ENCODE measurements at places on chromosomes 2 and 18.
A peak's percentile ranks its signal among the peaks of the same experiment; 100 is the strongest.

GRCh38 chr18:79578396-79579260, 101.0 kb upstream of the CTDP1 start:
- no peak for DNase-seq

- DNase-seq, result no peak
These were observed 24.2 kb downstream of the CDH2 start for GRCh38 chr18:28152754-28153153.

DNA sequence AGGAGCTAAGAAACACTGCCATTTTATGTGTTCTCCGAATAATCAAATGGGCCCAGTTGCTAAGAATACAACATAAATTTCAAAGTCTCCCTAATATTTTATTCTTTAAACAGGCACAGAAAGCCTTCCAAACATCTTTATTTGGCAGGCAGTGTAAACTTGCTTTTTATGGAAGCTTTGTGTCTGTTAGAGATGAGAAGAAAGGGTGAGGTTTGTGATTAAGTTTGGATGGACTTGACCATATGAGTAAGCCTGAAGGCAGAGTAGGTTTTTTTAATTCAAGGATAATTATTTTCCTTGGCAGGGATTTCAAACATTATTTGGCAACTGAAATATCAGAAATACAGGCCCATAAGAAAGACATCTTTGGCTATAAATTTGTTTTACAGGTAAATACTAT, 62.9 kb downstream of the COX7A2L start:
- no peak for DNase-seq

DNA sequence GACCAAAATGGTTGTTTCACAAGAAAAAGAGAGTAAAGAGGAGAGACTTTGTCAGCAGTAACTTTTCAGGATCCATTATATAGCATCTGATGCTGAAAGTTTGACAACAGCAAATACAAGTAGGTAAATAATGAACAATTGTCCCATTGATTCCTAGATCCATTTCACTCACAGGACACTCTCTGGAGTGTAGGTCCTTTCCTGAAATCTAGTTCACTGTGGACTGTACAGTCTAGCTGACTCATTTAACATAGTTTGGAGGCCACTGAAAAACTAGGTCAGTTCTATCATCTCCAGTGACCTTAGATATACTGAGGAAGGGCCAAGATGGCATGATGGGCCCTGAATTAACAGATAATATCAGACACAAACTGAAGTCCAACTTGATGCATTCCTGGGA, 19.3 kb upstream of the NEB start:
- no peak for DNase-seq

- DNase-seq, result peak; percentile 42
These were observed 71.1 kb downstream of the TDRD15 start for GRCh38 chr2:21194858-21195271.

GRCh38 chr18:6994771-6995430, 122.7 kb downstream of the LAMA1 start:
- DNase-seq, result peak; percentile 22

- DNase-seq, result no peak
These were observed 24.3 kb downstream of the INPP5D start for GRCh38 chr2:233084488-233084887.

- no peak for DNase-seq
These were observed 31.0 kb upstream of the ASPRV1 start for GRCh38 chr2:69992310-69993047.

DNA sequence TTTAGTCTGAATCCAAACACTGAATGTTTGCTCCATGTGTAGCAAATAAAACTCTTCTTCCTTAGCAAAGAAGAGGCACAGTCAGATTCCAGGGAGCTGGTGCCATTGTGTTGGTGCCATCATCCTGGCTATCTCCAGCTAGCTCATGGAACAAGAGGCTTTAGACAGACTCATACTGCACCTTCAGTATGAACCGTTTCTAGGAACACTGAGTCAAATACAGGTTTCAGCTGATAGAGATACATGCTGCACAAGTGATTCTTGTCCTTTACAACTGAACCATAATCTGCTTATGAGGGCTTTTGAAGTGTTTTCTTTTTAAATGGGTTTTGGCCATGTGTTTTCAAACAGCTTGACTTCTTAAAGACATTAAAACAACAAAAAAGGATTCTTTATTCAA, 57.9 kb downstream of the DYNC1I2 start:
- DNase-seq, result no peak

- DNase-seq, result peak; percentile 83
These were observed 30.3 kb upstream of the B3GNT7 start for GRCh38 chr2:231364961-231365810.

DNA sequence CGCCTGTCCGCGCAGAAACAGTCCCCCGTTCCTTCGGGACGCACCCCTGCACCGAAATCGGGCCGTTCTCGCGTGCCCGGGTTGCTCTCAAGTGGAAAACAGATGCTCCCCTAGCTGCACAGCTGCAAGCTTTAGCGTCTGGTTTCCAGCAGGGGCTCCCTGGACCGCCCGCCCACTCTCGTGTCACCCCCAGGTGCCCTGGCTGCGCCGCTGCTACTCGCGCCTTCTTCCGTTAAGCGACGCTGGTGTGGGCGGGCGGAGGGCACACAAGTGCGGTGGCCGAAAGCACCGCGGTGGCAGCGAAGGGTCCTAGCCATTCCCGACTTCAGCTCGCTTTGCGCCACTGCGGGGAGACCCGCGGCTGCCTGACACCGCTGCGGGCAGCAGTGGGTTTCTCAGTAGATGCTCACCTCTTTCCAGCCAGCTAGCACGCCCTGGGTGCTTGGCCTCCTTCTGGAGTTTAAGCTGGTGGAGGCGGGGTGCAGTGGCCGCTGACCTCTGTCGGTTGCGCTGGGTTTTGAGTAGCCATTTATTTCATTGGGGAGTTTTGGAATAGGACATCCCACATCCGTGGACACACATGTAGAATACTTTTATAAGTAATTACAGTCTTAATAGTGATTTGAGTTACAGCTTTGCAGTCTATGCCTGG, 806 bp downstream of the ZNF407 start:
- peak; percentile 85 for DNase-seq

- no peak for DNase-seq
These were observed 52.2 kb upstream of the ACKR3 start for GRCh38 chr2:236517251-236518031.

- DNase-seq, result no peak
These were observed 2.0 kb upstream of the CAPN10 start for GRCh38 chr2:240584486-240585031.

- DNase-seq, result no peak
These were observed 276.3 kb upstream of the ERBB4 start for GRCh38 chr2:212814941-212815340.

DNA sequence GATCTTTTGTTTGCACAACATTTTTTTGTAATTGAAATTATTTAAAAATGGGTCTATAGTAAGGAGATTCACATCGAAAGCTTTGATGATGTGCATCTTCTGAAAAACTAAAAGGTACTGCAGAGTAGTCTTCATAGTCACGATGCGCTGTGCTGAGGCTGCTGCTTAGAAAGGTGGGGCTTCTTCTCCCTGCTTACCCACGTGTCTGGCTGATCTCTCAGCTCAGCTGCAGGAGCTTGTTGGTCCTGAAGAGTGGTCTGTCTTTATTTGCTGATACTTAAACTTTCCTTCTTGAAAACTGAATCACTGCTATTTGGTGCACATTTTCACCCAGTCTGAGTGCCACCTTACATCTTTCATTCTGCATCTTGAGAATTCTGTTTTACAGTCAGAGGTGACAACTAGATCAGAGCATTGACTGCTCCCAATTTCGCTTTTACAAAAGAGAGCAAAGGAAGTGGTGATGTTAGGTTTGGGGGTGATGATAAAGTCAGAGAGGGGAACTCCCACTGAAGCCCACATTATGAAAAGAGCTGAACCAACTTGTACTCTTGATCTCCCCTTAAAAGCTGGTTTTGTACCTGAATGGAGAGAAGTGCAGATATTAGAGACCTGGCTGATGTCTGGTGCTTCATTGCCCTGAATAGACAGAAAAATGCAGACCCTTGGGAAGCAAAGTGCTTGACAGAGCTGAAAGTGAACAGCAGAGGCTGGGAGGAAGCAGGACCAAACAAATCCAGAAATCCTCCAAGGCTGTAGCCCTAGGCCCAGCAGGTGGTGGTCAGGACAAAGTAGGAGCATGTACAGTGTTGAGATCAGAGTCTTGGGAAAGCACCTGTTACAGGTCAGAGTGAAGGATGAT, 984.5 kb downstream of the TSN start:
- no peak for DNase-seq

DNA sequence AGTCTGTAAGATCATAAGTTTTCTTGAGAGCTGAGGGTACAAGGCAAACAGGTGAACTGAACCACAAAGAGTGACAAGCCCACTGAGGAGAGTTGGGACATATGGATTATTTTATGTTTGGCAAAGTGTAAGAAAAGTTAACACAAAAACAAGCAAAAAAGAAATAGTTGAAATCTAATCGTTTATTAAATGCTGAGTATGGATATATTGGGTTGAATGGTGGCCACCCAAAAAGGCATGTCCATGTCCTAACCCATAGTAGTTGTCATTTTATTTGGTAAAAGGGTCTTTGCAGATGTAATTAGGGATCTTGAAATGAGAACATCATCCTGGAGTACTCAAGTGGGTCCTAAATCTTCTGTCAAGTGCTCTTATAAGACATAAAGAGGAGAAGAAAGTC, 24.9 kb upstream of the TWIST2 start:
- DNase-seq, result no peak

DNA sequence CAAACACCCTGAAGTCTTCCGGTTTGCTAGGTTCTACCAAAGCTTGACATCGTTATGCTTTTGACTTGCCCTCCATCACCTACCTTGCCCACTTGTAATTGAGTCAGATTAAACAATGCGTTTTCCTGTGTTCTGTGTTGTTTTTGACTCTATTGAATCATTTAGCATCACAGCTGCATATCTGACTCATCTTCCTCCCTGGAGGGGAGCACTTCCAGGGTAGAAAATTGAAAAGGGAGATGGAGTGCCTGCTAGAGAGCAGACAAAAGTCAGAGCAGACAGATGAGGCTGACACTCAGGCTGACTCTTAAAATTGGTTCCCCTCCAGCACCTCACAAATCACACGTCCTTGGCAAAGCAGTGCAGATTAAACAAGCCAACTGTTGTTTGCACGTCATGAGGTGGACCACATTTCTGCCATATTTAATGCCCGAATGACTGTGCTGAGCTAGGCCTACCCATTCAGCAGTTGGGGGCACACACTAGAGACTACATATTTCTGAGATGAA, 2.2 kb downstream of the MPP4 start:
- no peak for DNase-seq

DNA sequence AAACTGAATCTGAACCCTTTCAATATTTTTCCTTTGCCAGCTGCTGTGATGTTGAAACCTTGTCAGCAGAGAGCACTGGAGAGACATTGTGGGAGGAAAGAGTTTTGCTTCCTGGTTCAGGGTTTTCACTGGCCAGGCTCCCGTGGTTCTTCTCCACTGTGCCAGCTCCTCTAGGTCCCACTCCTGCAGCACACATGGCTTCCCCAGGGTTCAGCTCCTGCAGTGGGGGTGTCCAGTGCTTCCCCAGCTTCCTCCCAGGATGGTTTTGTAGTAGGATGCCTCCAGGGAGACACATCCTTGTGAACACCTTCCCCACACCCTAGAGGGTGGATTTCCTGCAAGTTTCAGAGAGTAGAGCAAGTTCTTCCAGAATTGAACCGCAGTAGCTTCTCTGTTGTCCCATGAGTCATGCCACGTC, 24.0 kb upstream of the SULT1C3 start:
- DNase-seq, result no peak

GRCh38 chr2:44652701-44653100, 288.8 kb upstream of the SIX3 start:
- no peak for DNase-seq

- DNase-seq, result no peak
These were observed 7.6 kb downstream of the PRKAG3 start for GRCh38 chr2:218824004-218824403.

DNA sequence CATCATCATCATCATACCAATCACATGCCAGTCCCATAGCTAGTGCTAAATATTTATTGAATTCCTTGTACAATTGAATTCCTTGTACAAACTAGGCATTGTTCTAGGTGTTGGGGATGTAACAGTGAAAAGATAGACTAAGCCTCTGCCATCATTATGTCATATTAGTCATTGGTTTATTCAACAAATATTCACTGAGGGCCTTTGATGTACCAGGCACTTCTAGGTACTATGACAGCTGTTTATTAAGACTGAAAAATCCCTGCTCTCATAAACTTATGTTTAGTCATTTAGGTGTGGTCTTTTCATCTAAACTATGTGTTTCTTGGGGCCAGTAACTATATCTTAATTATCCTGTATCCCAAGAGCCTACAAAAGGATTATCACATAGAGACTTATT, 412.3 kb upstream of the ETAA1 start:
- no peak for DNase-seq

DNA sequence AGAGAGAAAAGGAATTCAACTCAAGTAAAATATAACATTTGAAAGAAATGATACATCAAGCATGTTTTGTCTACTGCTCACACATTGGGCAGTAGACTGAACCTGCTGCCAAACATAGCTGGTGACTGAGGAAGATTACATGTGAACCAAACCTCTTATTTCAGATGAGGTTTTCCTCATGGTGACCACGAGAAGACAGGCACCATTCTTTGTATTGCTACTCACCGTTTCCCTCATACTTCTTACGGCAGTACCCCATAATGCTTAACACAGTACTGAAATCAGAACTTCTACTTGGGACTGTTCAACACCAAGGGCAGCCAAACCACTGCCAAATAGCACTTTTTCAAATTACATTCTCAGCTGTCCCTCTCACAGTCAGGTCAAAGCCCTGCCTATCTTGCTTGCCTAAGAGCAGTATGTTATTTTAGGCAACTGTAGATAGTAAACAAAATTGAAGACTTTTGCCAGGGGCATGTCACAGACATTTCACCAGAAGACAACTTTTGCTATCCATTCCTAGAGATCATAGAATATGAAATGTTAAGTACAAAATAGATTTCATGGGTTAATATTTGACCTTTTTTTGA, 167.1 kb upstream of the DOK6 start:
- DNase-seq, result no peak

DNA sequence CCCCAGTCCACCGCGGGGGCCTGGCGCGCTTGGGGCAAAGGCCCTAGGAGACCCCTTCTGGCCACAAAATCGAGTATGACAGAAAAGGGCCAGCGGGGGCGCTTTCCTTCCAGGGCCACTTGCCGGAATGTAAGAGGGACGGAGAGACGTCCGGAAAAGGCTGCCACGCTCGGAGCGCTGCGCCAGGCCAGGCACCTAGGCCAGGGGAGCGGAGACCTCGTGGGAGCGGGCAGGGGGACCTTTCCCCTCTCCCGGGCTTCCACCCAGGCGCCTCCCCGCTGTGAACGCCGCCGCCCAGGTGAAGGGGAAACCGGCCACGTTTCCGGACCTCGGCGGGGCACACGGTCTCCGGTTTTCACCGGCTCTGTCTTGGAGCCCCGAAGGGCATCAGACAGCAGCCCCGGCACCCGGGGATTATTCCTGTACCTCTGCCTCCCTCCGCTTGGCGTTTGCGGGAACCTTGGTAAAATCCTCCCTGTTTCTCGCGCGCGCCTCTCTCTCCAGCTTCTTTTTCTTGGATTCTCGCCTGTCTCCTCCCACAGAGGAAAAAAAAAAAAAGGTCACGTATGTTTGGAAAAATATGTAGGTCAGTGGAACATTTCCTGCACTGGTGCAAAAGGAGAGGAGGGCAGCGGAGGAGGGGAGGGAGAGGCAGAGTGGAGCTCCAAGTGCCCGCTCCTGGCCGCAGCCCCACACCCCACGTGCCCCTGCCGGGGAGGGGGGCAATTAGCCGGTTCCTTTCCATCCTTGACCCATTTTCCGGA, 1.2 kb upstream of the NPAS2 start:
- DNase-seq, result peak; percentile 66

Data from SK-N-SH (cell line).